ENCODE measurements at places on chromosomes 6 and 20. TPM values are rescaled to one million over a fixed set of nuclear protein-coding genes. Genes with fewer than 3 reads are reported as not detected.

HS3ST5 gene
- polyA plus RNA-seq = 0.26 TPM

HLA-DMB gene
- 6.2 TPM for polyA plus RNA-seq

LTA gene
- 0.15 TPM for polyA plus RNA-seq

BANF2 gene
- polyA plus RNA-seq = 1.3 TPM

ULBP1 gene
- not detected for polyA plus RNA-seq

ATP6V1G2 gene
- polyA plus RNA-seq = 1.9 TPM

All from pancreas (tissue), 10 donors.